Central memory CD4-positive, alpha-beta T cell (primary cell): ENCODE measurements at places on chromosomes 7 and 10.

DNA sequence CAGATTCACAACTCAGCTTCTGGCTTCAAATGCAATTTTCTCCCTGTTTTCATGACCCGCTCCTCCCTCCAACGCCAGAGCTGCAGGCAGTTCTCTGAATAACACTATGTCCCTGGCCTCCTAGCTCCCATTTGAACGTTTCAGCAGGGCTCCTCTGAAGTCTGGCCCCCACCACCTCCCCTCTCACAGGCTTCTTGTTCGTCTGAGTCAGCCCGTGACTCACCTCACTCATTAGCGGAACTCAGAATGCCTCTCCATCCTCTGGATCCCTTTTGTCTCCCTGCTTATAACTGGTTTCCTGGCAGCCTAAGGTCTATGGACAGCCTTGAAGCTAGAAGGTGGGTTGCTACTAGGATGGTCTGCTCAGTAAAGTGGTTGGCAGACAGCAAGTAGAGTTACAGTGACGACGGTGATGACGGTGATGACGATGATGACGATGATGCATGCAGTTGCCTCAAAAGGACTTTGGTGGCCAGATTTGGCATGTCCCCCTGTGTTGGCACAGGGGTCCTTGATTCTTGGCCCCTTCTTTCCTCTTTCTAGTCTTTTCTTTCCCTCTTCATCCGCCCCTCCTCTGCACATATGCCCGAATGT lies 83.3 kb upstream of the MKLN1 start:
- DNase-seq, result no peak

- DNase-seq, result no peak
Measured at GRCh38 chr7:45400680-45401079, 173.5 kb upstream of the ADCY1 start.

- DNase-seq, result no peak
Measured at GRCh38 chr7:28032738-28033380, 147.7 kb downstream of the JAZF1 start.

DNA sequence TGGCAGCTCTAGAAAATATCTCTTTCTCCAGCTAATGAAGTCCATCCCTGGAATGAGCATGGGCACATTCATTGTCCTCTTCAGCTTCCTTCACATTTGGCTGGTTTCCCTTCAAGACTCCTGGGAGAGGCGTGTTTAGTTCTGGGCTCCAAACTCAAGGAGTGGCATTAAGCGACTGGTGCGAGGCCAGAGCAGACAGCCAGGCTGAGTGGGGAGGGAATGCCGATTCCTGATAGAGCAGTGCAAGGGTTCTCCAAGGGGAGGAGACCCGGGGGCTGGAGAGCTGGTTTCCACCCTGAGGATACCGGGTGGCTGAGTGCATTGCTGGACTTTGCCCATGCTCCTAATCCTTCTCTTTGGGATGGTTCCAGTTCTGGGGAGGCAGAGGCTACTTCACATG lies 372.1 kb downstream of the RPS24 start:
- no peak for DNase-seq

DNA sequence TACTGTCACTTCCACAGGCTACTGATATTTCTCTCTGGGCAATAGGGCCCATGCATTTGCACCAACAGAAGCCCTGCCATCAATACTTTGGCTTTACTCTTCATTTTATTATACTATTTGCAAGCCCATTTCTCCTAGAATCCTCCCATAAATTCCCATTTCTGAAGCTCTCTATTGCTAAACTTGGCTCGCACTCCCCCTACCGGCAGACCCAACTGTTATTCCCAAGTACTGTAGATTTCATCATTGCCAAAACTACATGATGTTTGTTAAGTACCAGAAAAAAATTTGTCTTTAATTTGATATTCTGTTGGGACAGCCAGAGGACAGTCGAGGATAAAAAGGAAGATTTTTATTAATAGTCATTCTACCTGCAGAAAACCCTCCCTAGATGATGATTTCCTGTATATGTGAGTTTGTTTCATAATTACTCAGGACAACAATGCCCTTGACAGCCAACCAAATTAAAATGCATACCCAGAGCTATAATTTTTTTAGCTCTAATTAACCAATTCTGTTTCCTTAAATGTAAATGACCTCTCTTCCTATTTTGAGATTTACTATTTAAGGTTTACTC lies 298.6 kb downstream of the REEP3 start:
- no peak for DNase-seq

- no peak for DNase-seq
Measured at GRCh38 chr7:91787931-91788330, 92.6 kb downstream of the MTERF1 start.

DNA sequence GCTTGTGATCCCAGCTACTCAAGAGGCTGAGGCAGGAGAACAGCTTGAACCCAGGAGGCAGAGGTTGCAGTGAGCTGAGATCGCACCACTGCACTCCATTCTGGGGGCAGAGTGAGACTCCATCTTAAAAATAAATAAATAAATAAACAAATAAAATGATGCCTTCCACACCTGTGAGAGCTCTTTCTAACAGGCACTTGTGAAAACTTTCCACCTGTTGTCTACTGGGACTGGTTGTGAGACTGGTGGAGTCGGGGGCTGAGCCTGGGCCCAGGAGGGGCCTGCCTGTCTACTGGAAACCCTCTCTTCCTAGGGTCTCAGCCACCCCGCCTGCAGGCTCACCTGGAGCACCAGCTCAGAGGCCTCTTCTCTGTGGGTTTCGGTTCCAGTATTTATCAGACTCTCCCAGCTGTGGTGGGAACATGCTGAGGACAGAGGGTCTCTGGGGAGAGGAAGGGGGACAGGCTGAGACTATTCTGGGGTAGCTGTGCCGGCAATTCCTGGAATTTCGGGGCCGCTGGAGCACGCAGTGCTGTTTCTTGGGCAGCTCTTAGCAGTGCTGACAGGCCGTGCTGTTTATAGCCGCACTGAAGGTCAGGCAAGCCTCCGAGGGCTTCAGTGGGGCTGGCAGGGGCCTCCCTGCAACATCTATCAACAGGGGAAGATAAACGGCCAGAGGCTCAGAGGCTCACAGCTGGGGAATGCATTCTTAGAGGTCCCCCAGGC lies 3.8 kb downstream of the LDB3 start:
- DNase-seq, result no peak

GRCh38 chr10:81680359-81680758 lies 194.6 kb upstream of the NRG3 start:
- no peak for DNase-seq

GRCh38 chr7:98548971-98549370 lies 68.1 kb upstream of the NPTX2 start:
- DNase-seq, result no peak

- DNase-seq, result no peak
Measured at GRCh38 chr10:114375047-114375446, 29.3 kb downstream of the AFAP1L2 start.

- DNase-seq, result no peak
Measured at GRCh38 chr7:32673275-32673983, 178.1 kb downstream of the AVL9 start.

- no peak for DNase-seq
Measured at GRCh38 chr7:101468546-101469275, 106.0 kb downstream of the COL26A1 start.
